NCI-H2227 treated with DMSO at 0.1 percent for 48 hours (cell line): ENCODE measurements at places on chromosomes 2 and 18.

DNA sequence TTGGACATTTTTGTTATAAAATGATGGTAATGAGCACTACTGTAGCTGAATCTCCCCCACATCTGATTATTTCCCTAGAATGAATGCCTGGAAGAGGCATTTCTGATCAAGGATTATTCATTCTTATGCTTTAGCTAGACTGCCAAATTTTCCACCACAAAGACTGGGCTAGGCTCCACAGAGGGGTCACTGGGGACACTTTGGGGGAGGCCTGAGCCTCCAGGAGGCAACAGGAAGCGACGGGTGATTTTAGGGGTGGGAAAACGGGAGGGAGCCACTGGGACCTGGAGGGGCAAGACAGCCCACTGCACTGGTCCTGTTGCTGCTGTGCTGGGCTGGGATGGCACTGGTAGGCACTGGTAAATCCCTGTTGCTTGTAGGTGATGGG is 2.4 kb upstream of the ASB1 start:
- DNase-seq: no peak

GRCh38 chr18:6561862-6562291 is 147.2 kb upstream of the L3MBTL4 start:
- no peak for DNase-seq

DNA sequence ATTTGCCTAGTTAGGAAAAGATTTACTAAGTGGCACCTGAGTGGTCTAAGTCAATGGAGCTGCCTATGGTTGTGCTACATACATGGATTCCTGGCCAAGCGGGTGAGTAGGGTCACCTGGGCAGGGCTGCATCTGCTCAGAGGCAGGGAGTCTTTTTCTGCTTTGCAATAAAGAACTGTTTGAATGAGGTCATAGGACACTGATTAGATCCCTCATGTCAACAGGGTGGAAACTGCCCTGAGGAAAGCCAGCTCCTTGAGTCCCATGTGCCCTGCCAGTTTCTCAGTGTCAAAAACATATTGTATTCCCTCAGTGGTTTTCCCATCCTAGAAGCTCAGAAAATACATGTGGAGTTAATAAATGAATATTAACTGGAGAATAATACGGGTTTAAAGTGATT is 4.6 kb downstream of the LAMA3 start:
- DNase-seq: no peak

DNA sequence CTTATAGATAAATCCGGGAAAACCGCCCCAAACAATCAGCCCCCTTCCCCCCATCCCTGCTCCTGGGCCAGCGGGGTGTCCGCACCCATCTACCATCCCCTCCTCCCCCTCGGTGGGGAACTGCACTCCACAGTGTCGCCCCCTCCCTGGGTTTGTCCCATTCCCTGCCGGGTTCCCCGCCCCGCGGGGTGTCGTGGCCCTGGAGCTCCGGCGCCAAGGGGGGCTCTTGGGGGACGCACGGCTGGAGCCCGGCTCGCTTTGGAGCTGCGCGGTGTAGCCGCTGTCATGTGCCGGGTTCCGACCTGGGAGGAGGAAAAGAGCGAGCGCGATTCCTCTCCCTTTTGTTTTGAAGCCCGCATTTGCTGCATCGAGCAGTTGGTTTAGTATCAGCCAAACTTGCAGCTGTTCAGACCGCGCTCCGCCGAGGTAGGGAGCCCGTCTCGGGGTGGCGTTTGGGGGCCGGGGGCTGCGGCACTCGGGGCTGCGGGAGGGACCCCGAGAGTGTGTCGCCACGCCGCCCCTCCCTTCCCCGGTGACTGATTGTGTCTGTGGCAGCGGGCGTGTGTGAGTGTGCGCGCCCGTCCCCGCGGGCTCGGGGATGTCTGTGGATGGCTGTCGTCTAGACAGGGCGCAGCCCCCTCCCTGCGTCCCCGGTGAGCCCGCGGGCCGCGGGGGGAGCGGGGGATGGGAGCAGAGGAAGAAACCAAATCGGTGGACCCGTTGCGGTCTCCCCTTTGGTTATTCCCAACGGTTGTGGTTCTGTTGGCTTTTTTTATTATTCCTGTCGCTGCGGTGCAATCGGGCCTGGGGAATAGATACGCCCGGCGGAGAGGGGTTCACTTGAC is 797 bp downstream of the CTIF start:
- DNase-seq: no peak

DNA sequence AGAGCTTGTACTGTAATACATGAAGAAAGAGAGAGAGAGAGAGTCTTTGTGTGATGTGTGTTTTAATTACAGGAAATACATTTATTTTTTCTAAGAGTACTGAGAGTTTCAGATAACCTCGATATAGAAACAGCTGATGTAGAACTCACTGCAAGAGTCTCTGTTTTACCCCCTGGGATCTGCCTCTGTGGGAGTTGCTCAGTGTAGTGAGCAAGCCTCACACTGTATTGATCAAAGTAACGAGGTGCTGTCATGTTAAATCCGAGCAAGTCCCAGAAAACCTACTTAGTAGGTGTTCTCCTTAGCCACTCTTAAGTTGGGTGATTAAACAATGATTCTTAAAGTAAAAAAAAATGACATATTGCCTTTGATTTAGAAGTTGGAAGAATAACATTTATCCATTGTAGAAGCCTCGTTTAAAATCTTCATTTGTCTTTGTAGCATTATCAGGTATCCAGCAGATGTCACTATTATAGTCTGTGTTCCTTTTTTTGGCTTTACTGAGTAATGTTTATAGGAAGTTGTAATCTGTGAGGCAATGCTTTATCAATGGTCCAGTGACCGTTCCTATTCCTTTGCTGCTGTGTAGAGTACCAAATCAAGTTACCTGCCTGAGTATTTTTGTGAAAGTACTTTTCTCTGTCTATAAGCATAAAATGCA is 219.0 kb downstream of the MYO3B start:
- DNase-seq: peak; percentile 53

- DNase-seq: no peak
Observed at GRCh38 chr2:133477616-133477990, 90.7 kb downstream of the NCKAP5 start.

DNA sequence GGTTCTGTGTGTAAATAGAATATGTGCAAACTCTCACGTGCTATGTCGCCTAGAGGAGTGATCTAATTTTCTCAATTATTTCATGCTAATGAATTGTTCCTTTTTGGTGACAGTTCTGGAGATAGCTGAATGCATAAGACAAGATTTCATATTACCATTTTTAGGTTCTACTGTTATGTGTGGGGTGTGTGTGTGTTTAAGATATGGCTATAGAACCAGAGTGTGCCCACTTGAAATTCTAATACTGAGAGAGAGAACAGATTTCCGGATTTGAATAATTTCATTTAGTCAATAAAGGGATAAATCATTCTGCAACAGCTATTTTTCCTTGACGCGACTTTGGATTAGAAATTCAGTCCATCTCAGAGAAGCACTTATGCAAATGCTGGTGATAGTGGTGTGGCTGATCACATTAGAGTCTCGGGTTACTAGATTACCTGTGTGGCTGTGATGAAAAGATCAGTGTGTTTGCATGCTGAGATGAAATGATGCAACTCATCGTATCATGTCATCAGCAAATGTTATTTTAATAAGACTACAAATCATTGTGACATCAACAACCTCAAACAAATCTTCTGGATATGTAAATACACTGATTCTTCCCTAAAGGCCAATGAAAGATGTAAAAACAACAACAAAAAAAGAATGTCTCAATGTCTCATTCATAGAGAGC is 415.9 kb downstream of the EPHA4 start:
- DNase-seq: no peak

- no peak for DNase-seq
Observed at GRCh38 chr2:18411626-18412025, 148.8 kb downstream of the RDH14 start.

DNA sequence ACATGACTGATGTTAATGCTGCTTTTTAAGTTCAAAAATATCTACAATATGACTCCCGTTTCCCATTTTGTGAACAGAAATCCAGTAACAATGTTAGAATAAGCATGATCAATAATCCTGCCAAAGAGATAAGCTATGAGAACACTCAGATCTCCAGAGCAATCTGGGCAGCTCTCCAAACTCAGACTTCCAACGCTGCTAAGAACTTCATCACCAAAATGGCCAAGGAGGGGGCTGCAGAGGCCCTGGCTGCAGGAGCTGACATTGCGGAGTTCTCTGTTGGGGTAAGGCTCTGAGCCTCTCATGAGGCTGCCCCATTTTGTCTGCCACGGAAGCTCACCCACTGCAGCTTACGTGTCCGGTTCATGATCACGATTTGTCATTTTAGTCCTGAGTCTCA is 68.4 kb downstream of the UGGT1 start:
- DNase-seq: no peak

DNA sequence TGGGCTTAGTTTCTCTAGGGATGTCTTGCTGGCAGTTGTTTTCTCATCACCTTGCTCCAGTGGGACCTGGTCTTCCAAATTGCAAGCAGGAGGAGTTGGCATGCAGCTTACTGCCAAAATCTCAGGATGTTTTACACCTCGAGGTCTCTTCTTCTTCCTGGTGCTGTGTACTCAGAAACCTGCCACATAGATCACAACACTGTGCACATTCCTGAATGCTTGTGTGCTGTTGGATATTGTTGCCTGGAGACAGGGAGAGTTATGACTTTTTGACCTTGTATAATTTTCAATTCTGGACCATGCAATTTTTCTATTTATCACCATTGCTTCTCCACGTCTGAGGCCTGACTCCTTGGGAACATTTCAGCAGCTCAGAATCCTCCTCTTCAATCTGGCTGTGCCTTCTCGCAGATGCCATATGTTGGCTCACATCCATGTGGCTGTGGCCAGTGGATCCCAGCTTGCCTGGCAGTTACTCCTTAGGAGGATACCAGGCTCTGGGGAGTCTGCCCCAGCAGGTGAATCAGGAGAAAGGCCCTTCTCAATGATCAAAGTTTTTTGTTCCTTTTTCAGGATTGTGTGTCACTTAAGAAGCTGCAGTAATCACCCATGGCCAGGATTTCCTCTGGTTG is 489.3 kb downstream of the TSN start:
- no peak for DNase-seq

DNA sequence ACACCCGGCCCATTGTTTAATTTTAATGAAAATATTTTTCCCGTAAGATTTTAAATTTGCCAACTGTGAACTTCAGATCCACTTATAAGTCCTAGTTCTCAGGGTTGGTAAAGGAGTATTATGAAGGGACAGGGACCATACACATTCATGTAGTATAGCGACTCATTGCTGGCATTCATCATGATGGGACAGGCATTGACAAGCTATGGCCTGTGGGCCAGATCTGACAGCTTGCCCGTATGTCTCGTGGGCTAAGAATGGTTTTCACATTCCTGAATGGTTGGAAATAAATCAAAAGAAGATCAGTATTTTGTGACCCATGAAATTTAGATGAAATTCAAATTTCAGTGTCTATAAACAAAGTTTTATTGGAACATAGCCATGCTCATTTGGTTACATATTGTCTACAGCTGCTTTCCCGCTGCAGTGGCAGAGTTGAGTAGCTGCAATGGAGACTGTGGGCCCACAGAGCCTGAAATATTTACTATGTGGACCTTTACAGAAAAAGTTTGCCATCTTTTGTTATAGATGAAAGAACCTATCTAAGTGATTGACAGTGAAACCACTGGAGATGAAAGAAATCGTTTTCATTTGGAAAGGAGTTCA is 4.1 kb downstream of the RAPGEF4 start:
- DNase-seq: no peak

DNA sequence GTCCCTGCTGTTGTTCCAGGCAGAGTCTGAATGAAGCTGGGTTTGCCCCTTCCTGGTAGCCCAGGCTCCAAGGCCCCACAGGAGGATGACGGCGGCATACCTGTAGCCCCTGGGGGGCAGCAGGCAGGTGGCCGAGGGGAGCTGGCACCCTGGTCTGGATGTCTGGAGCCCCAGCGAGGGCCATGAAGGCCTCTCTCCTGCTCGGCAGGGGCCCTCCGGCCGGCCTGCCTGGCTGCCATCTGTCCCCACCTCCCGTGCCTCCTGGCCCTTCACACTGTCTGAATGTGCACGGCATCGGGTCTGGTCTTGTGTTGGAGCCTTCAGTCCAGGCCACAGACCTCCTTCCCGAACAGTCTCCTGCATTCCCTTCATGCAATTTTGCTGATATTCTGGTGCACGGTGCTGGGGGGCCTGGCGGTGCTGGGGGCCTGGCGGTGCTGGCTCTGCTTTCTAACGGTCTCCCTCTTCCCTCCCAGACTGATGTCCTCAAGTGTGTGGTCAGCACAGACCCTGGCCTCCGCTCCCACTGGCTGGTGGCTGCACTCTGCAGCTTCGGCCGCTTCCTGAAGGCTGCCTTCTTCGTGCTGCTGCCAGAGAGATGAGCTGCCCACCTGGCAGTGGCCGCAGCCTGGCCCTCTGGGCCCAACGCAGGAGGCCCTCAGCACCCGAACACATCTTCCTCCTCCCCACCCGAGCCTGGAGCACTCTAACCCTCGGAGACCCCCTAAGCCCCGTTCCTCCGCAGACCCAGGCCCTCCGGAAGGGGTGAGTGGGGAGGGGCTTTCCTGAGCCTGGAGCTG is 13.5 kb downstream of the BOK start:
- no peak for DNase-seq

- DNase-seq: peak; percentile 58
Observed at GRCh38 chr2:33134086-33134771, 187.5 kb downstream of the LTBP1 start.

DNA sequence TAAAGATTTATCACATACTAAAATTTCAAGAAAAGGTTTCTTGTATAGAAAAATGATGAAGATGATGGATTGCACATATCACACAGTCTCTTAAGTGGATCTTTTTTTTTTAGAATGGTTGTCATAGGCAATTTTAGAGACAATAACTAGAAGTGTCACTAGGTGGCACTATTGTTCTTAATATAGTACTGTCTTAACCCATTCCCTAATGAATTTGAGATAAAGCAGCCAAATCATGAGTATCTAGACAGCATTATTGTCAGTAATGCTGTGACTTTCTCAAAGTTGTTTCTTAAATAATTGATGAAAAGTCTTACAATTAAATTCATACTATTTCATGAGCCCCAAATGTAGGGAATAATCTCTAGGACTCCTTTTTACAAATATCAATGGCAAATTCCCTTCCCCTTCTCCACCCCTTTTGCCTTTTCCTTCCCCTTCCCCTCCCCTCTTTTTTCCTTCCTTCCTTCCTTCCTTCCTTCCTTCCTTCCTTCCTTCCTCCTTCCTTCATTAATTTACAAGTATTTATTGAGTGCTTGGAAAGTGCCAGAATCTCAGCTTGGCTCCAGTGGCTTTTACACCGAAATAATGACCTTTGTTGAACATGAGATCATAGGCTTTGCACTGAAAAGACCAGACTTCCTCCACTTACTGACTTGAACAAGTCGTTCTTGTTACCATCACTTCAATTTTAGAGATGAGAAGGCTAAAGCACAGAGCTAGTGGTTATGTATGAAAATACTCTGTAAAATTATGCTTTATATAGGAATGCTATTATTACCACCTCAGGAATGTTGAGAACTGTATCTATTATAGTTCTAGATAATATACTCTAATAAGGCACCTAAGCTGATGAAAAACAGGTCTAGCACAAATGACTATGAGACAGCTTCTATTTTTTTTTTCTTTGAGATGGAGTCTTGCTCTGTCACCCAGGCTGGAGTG is 19.8 kb downstream of the MYL12B start:
- peak; percentile 66 for DNase-seq

- no peak for DNase-seq
Observed at GRCh38 chr2:14433946-14434495, 198.5 kb upstream of the LRATD1 start.

- DNase-seq: no peak
Observed at GRCh38 chr2:3575534-3576262, 638 bp downstream of the RPS7 start.

GRCh38 chr18:26074246-26074645 is 16.2 kb downstream of the SS18 start:
- DNase-seq: no peak

- DNase-seq: no peak
Observed at GRCh38 chr2:123840574-123840973, 184.5 kb upstream of the CNTNAP5 start.
